ENCODE measurements at places on chromosomes 6 and 20.

DNA sequence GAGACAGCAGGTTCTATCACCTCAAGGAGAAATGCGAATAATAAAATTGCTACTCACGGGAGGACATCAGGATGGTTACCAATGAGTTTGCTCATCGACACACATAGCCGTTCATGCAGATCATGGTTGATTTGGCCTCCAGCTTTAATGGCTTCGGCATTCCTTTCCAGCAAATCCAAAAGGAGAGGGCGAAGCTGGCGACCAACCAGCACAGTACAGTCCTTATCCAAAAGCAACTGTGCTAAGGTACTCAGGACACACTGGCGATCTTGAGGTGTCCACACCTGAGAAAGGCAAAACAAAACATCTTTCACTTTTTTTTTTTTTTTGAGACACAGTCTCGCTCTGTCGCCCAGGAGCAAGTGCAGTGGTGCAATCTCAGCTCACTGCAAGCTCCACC, 16.3 kb downstream of the MDN1 start:
- DNase-seq, result no peak

- no peak for DNase-seq
Measured at GRCh38 chr6:13469693-13470092, 17.7 kb downstream of the GFOD1 start.

DNA sequence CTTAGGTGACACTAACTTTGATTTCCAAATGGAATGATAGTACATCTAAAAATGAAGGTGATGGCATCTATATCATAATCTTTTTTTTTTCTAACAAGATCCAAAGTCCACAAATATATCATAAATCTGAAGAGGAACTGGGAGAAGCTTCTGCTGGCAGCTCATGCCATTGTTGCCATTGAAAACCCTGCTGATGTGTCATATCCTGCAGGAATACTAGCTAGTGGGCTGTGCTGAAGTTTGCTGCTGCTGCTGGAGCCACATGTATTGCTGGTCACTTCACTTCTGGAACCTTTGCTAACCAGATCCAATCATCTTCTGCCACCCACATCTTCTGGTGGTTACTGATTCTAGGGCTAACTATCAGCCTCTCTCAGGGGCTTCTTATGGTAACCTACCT, 27.4 kb upstream of the KHDC1 start:
- no peak for DNase-seq

- no peak for DNase-seq
Measured at GRCh38 chr20:41175201-41175651, 37.9 kb downstream of the PLCG1 start.

- no peak for DNase-seq
Measured at GRCh38 chr6:16135066-16135465, 6.2 kb downstream of the MYLIP start.

DNA sequence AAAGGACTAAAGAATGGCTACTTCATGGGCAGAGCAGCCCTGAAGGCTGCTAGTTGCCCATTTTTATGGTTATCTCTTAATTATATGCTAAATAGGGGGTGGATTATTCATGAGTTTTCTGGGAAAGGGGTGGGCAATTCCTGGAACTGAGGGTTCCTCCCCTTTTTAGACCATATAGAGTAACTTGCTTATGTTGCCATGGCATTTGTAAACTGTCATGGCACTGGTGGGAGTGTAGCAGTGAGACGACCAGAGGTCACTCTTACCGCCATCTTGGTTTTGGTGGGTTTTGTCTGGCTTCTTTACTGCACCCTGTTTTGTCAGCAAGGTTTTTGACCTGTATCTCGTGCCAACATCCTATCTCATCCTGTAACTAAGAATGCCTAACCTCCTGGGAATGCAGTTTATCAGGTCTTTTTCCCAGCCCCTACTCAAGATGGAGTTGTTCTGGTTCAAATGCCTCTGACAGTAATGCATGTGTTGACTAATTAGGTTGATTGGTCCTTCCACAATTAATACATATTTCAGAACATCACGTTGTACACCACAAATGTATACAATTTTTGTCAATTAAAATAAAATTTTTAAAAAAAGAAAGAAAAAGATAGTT, 139.5 kb downstream of the PDE7B start:
- no peak for DNase-seq

DNA sequence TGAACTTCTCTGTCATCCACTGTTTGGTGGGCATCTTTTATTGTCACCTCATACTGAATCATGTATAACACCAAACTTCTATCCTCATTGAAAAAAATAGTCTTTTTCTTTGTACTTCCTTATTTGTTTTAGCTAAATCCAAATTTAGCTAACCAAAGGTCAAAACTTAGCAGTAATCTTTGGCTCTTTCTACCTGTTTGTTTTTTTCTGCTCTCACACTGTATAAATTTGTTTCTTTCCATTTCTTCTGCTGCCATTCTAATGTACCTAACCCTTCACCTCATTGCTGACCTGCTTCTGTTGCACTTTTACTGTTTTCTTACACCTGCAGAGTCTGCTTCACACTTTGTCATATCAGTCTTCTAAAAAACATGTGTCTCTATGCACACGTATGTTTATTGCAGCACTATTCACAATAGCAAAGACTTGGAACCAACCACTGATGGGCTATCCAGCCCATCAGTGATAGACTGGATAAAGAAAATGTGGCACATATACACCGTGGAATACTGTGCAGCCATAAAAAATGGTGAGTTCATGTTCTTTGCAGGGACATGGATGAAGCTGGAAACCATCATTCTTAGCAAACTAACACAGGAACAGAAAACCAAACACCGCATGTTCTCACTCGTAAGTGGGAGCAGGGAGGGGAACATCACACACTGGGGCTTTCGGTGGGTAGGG, 7.2 kb downstream of the ATRN start:
- DNase-seq, result no peak

DNA sequence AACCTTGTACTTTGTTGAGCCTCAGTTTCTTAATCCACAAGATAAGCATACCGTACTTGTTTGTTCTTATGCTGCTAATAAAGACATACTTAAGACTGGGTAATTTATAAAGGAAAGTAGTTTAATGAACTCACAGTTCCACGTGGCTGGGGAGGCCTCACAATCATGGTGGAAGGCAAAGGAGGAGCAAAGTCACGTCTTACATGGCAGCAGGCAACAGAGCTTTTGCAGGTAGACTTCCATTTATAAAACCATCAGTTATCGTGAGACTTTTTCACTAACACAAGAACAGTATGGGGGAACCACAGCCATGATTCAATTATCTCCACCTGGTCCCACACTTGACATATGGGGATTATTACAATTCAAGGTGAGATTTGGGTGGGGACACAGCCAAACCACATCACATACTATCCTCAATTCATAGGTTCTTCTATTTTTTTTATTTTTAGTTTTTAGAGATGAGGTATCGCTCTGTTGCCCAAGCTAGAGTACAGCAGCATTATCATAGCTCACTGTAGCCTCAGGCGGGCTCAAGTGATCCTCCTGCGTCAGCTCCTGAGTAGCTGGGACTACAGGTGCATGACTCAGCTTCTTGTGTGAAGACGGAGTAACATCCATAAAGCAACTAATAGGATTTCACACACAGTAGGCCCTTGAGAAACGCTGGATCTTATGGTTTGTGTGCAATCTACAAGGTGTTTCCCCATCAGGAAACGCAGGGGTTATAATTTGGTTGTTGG, 76.7 kb upstream of the IYD start:
- no peak for DNase-seq

Measured in esophagus squamous epithelium (tissue), 5 donors.